ENCODE measurements at places on chromosomes 12 and 14. TPM values are rescaled to one million over a fixed set of nuclear protein-coding genes. Genes with fewer than 3 reads are reported as not detected.

NFYB gene
- total RNA-seq, result 21.6 TPM

GXYLT1 gene
- total RNA-seq, result 20.2 TPM

AMDHD1 gene
- total RNA-seq, result not detected

GRCh38 chr12:65546528-65546927 is 268.0 kb downstream of the MSRB3 start:
- DNase-seq, result no peak

GRCh38 chr14:72217135-72217534 is 284.9 kb downstream of the RGS6 start:
- no peak for DNase-seq

DNA sequence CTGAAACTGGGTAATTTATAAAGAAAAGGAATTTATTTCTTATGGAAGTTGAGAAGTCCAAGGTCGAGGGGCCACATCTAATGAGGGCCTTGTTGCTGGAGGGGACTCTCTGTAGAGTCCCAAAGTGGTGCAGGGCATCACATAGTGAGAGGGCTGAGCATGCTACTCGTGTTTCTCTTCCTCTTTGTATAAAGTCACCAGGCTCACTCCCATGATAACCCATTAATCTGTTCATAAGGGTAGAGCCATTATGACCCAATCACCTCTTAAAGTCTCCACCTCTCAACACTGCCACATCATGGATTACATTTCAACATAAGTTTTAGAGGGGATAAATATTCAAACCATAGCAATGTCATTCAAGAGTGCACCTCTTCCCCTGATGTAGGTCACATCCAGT is 79.1 kb upstream of the ATP2B1 start:
- no peak for DNase-seq

- peak; percentile 18 for DNase-seq
These were observed 154.1 kb upstream of the ATP2B1 start for GRCh38 chr12:89862511-89863445.

Measured in tongue (tissue), 3 donors.